ENCODE measurements at places on chromosomes 3 and 15.

DNA sequence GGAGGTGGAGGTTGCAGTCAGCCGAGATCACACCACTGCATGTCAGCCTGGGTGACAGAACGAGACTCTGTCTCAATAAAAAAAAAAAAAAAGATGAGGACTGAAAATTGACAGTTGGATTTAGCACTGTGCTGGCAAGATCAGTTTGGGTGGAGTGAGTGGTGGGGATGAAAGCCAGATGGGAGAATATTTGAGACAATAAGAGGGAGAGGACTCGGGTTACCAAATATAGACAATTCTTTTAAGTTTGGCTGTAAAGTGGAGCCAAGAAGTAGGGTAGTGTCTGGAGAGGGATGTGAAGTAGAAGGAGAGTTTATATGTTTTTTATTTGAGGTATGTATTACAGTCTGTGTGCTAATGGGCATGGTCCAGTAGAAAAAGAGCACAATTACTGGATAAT is 20.4 kb downstream of the TMOD3 start:
- DNase-seq, result no peak

GRCh38 chr3:74036568-74036967 is 411.8 kb upstream of the PDZRN3 start:
- DNase-seq, result no peak

DNA sequence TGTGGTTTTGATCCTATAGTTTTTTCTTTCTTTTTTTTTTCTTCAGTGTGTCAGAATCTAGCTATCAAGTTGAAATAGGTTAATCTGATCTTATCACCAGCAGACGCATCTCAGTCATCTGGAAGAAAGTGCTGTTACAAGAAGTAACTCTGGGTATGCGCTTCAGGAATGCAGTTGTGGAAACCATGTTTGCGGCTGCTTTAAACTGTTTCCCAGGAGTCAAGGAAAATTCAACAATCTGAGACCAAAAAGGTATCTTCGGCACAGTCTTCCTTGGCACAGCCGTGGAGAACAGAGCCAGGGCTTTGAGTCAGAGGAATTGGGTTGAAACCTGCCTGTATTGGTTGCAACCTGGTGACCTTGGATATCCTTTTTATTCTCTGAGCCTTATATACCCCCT is 59.9 kb downstream of the CD47 start:
- no peak for DNase-seq

GRCh38 chr15:30924353-30924752 is 20.6 kb downstream of the FAN1 start:
- no peak for DNase-seq

DNA sequence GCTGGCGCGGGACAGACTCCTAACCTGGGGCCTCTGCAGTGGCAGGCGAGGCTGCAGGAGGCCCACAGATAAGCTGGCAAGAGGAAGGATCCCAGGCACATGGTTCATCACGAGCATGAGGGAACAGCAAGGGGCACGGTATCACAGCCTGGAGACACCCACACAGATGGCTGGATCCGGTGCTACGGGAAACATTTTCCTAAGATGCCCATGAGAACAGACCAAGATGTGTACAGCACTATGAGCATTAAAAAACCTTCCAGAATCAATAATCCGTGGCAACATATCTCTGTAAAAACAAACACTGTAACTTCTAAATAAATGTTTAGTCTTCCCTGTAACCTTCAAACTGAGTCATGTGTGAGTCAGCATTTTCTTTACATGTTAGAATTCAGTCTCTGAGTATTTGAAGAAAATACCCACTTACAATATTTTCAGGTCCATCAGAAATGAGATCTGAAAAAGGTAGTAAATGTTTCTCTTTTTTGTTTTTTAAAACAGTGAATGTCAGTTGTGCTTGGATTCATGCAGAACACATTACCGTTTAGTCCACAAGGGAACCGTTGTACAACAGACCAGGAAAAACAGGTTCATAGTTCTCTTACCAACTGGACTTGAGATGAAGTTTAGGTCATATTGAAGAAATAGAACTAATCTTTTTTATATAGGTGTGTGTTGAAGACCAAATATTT is 75.9 kb downstream of the BOC start:
- DNase-seq, result no peak

GRCh38 chr3:43581343-43581742 is 40.5 kb downstream of the ANO10 start:
- no peak for DNase-seq

DNA sequence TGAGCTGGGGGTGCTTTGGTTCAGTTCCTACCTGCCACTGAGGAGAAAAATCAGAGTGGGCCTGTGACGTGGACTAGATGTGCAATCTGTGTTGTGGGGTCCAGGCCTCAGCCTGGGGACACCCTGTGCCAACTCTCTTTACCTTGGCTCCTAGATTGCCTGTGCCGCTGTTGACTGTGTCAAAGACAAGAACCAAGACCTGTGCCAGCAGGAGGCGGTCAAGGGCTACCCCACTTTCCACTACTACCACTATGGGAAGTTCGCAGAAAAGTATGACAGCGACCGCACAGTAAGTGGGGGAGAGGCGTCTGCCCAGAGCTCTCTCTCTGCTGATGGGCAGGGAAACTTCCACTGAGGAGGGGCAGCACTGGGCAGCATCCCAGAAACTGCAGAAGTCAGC is 40.6 kb upstream of the SEC22A start:
- DNase-seq, result no peak

Data from activated CD4-positive, alpha-beta T cell treated with anti-CD3 and anti-CD28 coated beads, Interleukin-2, amount 50 U/mL, for 24 hours (primary cell).